Left renal pelvis (tissue), 4 donors: ENCODE measurements at places on chromosomes 12 and 14. TPM values are rescaled to one million over a fixed set of nuclear protein-coding genes. Genes with fewer than 3 reads are reported as not detected.

GRCh38 chr12:33786532-33786931 is 235.8 kb upstream of the ALG10 start:
- no peak for DNase-seq

GRCh38 chr14:74510959-74511409 is 17.4 kb downstream of the ISCA2 start:
- no peak for DNase-seq

DNA sequence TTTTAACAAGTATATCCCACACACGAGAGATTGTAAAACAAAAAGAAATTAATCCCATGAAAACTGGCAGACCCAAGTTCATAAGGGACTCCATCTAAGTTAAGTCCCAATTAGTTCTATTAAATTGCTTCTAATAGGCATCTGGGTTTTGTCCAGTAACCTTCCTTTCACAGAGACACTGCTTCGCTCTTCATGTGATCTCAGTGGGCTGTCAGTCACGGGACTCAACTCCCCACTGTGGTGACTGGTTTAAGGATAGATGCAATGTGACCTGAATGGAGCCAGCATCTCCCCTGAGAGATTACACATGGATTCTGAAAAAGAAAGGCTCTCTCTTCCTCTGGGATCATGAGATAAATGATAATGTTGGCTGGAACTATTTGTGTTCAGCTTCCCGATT is 96.4 kb downstream of the GAS2L3 start:
- no peak for DNase-seq

GRCh38 chr12:25251769-25252168 is 1.0 kb upstream of the KRAS start:
- no peak for DNase-seq

DNA sequence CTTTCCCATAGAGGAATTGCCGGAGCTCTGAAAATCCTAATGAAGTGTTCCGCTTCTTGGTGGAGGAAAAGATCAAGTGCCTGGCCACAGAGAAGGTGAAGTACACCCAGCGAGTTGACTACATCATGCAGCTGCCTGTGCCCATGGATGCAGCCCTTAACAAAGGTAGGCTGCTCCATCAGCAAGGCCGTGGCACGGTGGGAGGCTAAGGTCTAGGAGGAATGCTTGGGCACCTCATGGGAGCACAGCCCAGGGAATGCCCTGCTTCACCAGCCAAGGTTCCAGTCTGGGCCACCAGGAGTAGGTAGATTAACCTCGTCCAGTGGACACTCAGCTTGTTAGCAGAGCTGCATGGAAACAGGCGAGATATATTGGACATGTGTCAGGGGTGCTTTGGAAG is 6.4 kb upstream of the TPI1 start:
- DNase-seq = no peak

GRCh38 chr14:60189923-60190840 is 25.0 kb upstream of the DHRS7 start:
- no peak for DNase-seq

GRCh38 chr12:52215587-52216031 is 17.4 kb upstream of the KRT7 start:
- no peak for DNase-seq

DNA sequence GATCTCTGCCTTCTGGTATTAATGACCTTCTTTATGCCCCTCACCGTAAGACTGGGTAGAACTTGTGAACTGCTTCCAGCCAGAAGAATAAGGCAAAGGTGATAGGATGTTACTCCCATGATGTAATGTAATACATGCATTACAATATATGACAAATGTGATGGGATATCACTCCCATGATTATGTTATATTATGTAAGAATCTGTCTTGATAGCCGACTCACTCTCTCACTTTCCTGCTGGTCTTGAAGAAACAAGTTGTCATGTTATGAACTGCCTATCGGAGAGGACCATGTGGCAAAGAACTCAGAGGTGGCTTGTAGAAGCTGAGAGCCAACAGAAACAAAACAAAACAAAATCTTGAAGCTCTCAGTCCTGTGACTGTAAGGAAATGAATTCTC is 30.6 kb upstream of the OSBPL8 start:
- no peak for DNase-seq

DNA sequence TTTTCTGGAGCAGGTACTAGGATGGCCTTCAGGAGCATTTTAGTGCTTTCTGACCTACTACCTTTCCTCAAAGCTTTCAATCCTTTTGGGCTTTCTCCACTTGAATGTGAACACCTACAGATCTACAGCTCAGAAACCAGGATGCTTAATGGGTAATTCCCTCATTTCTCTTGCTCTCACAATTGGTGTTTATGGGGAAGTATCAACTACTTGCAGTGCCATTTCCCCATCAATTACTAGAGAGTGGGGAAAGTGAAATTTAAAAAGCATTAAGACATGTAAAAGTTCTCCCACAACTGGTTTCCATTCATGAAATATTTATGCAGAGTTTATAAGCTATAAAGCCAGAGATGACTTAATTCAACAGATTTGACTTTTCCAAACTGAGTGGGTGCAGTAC is 2.1 kb upstream of the YY1 start:
- DNase-seq = no peak

GRCh38 chr12:24212496-24212895 is 263.0 kb upstream of the SOX5 start:
- no peak for DNase-seq

- DNase-seq = no peak
These were observed 20.3 kb downstream of the RFC5 start for GRCh38 chr12:118036672-118037411.

DNA sequence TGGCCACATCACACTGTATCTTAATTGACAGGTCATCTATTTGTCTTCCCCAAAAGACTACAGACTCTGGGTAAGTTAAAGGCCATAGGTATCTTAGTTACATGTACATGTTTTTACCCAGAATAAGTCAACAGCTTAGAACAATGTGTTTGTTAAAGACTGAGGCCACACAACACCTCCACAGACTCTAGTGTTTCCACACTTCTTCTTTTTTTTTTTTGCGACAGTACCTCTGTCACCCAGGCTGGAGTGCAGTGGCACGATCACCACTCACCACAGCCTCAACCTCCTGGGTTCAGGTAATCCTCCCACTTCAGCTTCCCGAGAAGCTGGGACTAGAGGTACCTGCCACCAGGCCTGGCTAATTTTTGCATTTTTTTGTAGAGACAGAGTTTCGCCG is 1.3 kb downstream of the GPN3 start:
- DNase-seq = no peak

DNA sequence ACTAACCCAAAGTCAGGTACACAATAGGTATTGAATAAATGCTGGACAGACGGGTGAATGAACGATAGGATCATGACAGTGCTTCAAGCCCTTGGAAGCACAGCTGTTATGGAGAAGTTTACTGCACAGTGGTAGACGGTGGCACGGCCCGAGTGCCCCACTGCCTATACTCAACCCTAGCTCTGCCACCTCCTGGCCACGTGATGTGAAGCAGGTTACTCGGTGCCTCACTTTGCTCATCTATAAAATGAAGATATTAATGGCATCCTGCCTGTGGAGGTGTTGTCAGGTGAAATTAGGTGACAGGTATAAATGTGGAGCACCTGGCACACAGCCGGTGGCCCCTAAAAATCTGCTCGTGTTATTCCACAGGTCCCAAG is 5.8 kb downstream of the ASB2 start:
- no peak for DNase-seq

DNA sequence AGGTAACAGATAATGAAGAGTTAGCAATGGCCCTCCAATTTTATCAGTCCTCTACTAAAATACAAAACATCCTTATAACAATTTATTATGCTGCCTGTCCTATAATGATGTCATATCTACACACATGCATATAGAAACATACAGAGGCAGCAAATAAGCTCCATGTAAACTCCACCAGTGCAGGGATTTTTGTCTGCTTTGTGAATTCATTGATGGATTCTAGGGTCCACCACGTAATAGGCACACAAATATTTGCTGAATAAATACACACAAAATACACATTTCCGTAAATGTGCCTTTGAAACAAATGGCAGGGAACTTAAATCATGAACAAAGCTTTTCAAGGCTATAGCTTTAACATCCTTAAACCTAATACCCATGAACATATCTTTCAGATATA is 34.7 kb downstream of the PPP1R12A start:
- DNase-seq = no peak

GRCh38 chr12:53956914-53957536 is 2.3 kb downstream of the HOXC12 start:
- no peak for DNase-seq

GRCh38 chr12:116771651-116772050 is 33.5 kb downstream of the RNFT2 start:
- no peak for DNase-seq

- DNase-seq = no peak
These were observed 102.0 kb downstream of the DIP2B start for GRCh38 chr12:50606675-50607375.

- DNase-seq = no peak
These were observed 16.3 kb downstream of the RAPGEF3 start for GRCh38 chr12:47742253-47742825.

DNA sequence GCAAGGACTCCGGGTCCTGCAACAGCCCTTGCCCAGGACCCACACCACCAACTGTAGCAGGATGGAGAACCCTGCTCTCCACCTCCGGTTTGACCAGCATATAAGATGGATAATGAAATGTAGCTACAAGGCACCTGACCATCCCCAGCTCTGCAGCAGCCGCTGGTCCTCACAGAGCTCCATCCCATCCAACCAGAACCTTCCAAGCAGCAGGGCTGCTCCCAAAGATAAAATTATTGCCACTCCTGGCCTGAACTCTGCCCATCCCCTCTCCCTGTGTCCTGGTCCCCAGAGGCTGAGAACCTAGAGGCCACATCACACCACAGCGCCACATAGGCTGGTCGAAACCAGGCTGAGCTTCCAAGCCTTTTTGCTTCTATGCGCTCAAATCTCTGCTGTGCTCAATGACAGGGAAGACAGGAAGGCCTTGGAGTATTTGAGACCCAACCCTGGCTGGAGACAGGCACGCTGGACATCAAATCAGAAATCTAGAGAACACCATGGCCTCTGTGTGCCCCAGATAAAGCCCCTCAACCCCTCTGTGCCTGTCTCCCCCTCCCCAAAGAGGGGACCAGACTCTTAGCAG is 4.2 kb downstream of the CDK2AP1 start:
- DNase-seq = no peak

GRCh38 chr12:125263385-125263784 is 198.2 kb downstream of the AACS start:
- no peak for DNase-seq

GRCh38 chr12:116089080-116089479 is 188.4 kb downstream of the MED13L start:
- DNase-seq = no peak

DNA sequence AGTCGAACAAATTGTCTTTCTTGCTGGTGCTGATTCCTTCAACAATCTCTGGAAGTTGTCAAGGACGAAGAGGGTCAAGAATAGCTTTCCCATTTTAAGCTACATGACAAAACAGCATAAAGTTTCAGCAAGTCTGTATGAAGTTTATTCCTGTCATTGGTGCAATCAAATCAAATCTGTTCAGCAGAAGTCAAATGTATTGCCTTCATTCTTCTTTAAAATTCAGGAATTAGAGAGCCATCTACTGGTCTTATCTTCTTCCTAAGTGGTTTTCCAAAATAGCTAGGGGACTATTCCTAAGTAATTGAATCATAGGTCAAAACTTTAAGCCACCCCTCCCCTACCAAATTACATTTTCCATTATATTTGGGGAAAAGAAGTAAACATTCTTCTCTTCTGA is 990.2 kb downstream of the GALC start:
- DNase-seq = no peak

GRCh38 chr12:111178181-111179081 is 190.5 kb downstream of the PHETA1 start:
- no peak for DNase-seq

GRCh38 chr12:24979329-24979728 is 30.4 kb upstream of the BCAT1 start:
- DNase-seq = no peak

DNA sequence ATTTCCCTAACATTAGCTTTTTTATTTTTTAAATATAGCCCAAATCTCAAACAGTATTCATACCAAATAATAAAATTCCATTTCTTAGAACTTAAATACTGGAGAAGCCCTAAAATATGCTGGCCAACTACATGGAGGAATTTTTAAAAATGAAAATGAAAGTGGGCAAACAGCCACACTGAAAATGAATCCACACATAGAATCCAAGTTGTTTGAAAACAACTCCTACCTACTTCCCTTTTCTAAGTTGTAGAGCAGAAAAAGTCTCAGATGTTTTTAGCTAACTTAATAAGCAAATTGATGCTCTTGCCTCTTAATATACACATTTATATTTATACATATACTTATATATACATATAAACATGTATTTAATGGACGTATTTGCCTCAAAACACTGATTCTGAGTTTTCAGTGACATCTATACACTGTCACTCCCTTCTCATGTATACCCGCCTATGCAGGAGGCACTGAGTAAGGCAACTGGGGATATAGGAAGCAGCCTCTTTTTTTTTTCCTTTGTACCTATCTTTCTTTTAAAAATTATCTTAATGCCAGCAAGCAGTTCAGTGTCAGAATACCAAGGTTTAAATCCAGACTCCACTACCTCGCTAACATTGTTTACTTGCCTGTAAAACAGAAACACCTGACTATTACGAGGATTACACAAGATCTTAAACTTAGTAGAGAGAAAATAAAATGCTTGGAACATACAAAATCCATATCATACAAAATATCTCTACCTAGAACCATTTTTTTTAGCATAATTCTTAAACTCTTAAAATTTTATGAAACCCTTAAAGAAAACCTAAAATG is 13.3 kb downstream of the DICER1 start:
- DNase-seq = no peak

Gene RDH12
- polyA plus RNA-seq = 0.84 TPM

Gene TAS2R10
- 1.1 TPM for polyA plus RNA-seq

Gene CCDC175
- polyA plus RNA-seq = 0.66 TPM

Gene BCL11B
- polyA plus RNA-seq = 2.5 TPM

Gene NYNRIN
- 46.0 TPM for polyA plus RNA-seq

Gene SLC25A47
- polyA plus RNA-seq = not detected

Gene NKX2-1
- not detected for polyA plus RNA-seq

Gene COL2A1
- polyA plus RNA-seq = 43.5 TPM

Gene OASL
- polyA plus RNA-seq = 0.23 TPM
